ENCODE measurements at places on chromosomes 3 and 15. TPM values are rescaled to one million over a fixed set of nuclear protein-coding genes. Genes with fewer than 3 reads are reported as not detected.

GRCh38 chr3:11282250-11283138 lies 10.3 kb downstream of the ATG7 start:
- no peak for DNase-seq

ARL6IP5 gene
- total RNA-seq = 174 TPM

BBX gene
- total RNA-seq = 66.6 TPM

ZPLD1 gene
- 1.5 TPM for total RNA-seq

DNA sequence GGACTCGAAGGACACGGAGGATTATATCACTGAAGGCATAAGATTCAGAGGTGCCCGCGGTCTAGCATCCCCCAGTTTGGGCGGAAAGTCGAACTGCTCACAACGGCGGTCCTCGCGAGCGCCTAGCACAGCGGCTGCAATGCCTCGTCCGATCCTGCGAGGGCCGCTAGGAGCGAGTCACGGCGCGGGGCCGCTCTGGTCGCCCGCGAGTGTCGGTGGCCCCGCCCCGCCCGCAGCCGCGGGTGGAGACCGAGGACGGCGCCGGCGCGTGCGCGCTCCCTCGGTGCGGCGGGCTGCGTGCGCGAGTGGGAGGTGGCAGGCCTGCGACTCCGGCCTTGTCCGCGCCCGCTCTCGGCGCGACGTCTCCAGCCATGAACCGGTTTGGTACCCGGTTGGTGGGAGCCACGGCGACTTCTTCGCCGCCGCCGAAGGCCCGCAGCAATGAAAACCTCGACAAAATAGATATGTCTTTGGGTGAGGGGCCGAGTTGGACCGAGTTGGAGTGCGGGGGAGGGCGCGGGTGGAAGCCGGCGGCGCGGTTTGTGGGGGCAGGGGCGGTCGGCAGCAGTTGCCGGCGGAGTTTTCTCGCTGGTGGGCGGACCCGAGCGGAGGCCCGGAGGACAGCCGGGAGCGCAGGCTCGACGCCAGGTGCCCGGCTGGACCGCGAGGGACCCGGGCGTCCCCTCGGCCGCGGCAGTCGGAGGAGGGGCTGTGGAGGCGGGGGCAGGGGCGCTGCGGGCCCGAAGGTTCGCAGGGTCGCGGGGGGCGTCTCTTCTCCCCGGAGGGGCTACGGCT lies at the start of gene FYTTD1:
Gene FYTTD1, plus strand, starts transcription at position 283 of the 795 bp plus-strand sequence. Its CDS starts 89 bp downstream, at position 372.
- DNase-seq = peak; percentile 98

GRCh38 chr3:184259396-184259877 lies 1.9 kb downstream of the CAMK2N2 start:
- peak; percentile 76 for DNase-seq

GRCh38 chr3:149813367-149814281 lies 609 bp downstream of the RNF13 start:
- peak; percentile 55 for DNase-seq

DNA sequence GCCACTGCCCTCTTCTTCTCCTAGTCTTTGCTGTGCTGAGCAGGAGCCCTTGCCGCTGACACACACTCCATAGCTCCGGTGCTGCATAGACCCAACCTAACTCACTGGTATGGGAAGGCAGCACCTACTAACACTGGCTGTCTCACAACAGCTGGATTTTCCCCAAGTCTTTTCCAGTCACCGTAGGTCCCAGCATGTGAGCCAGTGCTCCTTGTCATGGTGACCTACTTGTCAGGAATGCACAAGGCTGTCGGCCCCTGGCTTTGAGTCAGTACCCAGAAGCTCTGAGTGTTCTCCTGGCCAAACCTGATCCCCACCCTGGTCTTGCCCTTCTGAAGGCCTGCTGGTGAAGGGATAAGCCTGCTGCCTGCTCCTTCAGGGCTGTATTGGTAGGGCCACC lies 25.7 kb downstream of the AMOTL2 start:
- peak; percentile 81 for DNase-seq

DNA sequence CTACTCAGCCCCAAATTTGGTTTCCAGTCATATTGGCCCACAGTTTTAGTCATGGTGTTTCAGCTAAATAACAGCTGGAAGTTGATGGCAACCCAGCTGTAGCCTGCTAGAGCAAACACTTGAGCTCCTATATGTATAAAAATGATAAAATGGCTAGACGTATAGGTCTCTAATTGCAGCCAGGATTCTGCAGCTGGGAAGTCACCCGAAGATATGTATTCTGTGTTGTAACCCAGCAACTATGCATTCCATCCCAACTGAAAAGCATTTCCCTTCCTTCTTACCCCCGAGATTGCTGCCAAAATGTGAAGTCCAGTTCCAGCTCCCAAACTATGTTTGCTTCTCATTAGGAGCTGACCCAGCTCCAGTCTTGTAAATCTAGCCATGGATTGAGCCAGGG lies 408.4 kb downstream of the AGBL1 start:
- no peak for DNase-seq

GRCh38 chr15:67093504-67093862 lies 28.1 kb downstream of the SMAD3 start:
- peak; percentile 83 for DNase-seq

- no peak for DNase-seq
Measured at GRCh38 chr3:30203301-30203700, 403.1 kb upstream of the TGFBR2 start.

DNA sequence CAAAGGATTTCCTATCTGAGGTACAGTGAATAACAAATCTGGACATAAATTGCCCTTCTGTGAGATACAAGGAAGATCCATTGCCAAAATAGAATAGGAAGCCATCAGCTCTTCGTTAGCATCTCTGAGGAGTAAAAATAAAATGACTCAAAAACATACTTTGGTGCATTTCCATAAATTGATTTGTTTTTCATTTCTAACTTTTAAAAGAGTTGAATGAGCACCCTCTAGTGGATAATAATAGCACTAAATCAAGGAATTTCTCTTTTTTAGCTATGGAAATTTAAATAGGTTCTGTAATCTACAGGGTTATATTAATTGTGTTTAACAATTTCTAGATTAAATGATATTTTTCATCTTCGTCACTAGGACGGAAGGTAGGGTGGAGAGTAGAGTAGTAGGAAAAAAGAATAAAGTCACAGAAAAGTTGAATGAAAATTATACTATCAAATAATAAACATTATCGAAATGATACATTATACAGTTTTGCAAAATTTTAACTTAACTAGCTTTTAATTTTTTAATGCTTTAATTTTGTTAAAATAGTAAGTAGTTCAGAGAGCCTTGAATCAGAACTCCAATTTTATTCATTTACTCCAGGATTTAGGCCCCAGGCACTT lies 6.4 kb downstream of the NSUN3 start:
- DNase-seq = no peak

GRK7 gene
- total RNA-seq = not detected

AADACL2 gene
- total RNA-seq = 0.10 TPM

Data from posterior vena cava (tissue), 2 donors.